ENCODE measurements at places on chromosomes 2 and 18.

DNA sequence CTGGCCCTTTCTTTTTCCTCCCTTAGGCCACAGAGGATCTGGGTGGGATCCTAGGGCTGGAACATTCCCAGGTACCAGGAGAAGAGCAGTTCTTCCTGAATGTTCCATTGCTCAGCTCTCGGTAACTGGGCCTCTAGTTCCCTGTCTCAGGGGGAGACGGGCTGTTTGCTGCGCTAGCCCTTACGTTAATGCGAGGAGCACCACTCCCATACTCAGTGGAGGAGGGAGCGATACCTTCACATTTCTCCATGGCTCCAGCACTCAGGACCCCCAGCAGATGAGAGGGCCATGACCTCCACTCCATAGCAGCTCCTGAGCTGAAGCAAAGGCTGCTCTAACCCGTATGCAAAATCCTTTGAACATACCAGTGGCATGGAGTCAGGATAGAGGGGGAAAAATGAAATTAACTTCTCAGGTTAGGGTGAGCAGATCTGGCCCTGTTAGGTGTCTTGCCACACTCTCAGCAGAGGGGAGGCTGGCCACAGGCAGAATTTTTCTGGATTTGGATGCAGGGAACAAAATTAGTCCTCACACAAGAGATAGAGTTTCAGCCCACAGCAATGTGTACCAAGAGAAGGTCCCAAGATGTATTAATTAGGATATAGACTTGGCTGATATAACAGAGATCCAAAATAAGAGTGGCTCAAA is 206.7 kb downstream of the ZFP36L2 start:
- no peak for ATAC-seq

DNA sequence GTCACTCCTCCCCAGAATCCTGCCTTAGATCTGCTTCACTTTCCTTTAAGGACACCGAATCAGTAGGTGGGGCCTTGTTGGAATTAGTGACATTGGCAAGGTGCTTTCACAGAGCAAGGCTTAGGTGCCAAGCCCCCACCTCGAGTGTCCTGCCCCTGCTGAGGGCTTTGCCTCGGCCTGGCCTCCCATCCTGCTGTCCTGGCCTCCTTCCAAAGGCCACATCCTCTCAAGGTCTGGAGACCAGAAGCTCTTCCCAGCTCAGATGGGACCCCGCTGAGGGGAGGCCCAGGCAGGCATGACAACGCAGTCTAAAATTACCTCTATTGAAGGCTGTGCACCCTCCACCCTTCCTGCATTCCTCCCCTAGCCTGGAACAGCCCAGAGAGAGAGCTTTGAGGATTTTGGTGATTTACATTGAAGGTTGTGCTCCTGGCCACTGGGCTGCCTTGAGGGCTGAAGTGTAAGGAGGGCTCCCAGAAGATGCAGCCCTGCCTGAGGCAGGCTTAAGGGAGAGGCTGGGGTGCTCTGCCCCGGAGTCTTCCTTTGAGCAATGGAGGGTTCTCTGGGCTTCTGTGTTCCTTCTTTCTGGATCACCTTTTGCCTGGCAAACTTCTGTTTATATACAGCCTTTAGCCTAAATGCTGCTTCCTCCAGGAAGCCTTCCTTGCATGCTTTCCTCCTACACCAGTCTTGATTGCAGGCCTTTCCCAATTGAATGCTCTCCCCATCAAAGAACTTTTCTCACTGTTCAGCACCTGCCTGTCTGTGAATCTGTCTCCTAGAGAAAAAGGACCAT is 154.4 kb downstream of the DDX1 start:
- no peak for ATAC-seq

GRCh38 chr2:6254441-6254840 is 562.3 kb downstream of the SOX11 start:
- ATAC-seq = no peak

DNA sequence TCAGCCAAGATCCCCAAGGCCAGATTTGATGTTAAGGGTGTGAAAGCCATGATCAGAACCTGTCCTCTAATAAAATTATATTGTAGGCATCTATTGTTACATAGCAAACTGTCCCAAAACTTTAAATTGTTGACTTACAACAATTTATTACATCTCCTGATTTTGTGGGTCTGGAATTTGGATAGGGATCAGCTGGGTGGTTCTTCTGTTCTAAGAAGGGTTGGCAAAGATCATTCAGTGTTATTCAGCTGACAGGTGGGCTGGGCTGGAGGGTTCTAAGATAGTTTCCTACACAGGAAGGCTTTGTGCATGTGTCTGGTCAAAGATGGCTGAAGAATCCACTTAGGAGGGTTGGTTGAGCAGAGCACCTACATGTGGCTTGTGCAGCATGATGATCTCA is 50.0 kb downstream of the SOCS6 start:
- ATAC-seq = no peak

GRCh38 chr2:27871802-27872201 is 18.4 kb downstream of the RBKS start:
- ATAC-seq = no peak

GRCh38 chr2:120517751-120518469 is 172.0 kb downstream of the INHBB start:
- no peak for ATAC-seq

DNA sequence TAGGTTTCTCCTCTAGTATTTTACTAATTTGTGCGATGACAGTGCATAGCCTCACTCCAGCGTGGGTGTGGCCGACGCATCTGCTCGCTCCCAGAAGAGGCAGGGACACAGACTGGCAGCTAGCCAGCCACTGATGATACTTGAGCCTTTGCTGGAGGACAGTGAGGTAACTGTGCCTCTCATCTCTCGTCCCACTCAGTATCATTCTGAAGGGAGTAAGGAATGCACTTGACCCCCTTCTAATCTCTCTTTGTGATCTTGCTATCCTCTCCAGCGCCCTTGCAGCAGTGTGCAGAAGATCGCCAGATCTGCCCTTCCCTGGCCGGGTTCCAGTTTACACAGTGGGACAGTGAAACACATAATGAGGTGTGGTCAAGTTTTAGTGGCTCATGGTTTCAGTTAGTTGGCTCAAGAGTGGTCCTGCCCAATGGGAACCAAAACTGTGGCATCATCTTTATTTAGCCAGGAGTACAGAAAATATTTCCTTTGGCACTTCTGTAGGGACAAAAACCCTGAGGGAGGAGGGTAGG is 17.5 kb downstream of the NCAPH start:
- ATAC-seq = no peak

DNA sequence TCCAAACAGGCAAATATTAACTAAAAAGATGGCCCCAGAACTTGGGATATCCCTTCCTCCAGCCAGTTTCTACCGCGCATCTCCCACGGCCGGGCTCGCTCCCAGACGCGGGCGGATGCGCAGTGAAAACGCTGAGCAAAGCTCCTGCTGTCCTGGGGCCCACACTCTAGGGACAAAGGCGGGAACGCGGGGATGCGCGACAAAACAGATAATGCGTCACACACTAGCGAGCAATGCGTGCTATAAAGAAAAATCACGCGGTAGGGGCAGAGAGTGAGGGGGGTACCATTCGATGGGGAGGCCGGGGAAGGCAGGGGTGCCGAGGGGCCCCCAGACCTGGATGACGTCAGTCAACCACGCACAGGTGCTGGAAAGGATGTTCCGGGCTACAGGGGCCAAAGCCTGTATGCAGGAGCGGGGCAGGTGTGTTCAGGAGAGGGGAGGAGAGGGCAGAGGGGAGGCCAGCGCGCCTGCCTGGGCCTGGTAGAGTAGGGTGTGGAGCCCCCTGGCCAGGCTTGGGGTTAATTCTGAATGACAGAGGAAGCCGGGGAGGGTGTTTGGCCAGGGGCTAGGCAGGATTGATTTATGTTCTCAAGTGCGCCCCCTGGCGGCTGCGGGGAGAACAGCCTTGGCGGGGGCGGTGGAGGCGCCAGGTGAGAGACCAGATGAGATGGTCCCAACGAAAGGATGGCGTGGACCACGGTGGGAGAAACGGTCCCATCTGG is 14.9 kb upstream of the ITM2C start:
- no peak for ATAC-seq

DNA sequence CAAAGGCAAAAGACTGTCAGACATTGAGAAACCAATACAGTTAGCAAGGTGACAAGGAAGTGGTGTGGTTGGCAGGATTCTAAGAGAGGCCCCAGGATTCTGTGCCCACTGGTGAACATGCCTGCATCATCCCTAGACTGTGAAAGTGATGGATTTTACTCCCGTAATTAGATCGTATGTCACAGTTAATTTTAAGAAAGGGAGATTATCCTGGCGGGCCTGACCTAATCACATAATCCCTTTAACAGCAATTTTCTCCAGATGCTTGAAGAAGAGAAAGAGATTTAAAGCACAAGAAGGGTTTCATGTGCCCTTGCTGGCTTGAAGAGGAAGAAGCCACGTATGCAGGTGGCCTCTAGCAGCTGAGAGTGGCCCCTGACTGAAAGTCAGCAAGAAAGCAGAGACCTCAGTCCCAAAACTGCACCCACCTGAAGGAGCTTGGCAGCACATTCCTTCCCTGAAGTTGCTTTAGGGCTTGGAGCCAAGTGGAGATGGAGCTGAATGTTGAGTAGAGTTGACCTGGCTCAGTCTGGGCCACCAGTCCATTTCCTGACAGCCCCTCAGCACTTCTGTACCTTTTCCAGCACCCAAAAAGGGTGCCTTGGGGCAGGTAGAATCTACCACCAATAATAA is 49.1 kb downstream of the GTF3C3 start:
- no peak for ATAC-seq

- ATAC-seq = no peak
Measured at GRCh38 chr18:32042337-32042736, 23.7 kb downstream of the RNF125 start.

GRCh38 chr2:100664756-100665101 is 101.9 kb downstream of the PDCL3 start:
- no peak for ATAC-seq

- ATAC-seq = no peak
Measured at GRCh38 chr18:26046419-26047077, 43.9 kb downstream of the SS18 start.

DNA sequence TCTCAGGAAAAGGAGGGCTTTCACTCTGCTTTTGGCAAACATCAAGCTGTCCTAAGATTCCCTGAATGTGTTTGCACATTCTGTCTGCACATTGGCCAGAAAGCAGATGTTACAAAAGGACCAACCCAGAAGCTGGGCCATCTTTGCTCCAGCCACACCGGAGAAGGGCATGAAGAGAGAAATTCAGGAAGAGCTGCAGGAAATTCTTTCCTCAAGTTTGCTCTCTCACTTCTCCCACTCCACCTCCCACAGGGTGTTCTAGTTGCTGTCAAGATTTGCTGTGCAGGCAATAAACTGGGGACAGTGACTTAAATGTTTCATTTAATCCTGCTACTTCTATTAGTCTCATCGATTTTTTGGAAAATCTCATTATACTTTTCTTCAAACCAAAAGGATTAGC is 137.7 kb upstream of the UNC80 start:
- ATAC-seq = no peak

GRCh38 chr2:198040835-198041234 is 236.4 kb downstream of the PLCL1 start:
- ATAC-seq = no peak

DNA sequence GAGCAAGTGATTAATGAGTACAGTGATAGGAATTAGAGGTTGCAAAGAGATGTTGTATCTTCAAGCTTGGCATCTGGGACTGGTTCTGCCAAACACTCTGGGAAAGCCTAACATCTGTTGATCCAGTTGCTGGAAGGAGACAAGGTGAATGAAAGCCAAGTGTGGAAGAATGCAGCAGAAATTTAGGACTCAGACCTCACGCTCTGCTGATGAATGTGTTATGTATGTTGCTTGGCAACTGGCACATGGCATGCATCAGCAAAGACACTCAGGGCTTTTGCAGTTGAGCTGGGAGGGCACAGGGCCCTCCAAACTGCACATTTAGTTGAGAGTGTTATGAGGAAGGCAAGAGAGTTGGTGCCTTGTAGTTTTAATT is 105.5 kb downstream of the COLEC12 start:
- no peak for ATAC-seq

DNA sequence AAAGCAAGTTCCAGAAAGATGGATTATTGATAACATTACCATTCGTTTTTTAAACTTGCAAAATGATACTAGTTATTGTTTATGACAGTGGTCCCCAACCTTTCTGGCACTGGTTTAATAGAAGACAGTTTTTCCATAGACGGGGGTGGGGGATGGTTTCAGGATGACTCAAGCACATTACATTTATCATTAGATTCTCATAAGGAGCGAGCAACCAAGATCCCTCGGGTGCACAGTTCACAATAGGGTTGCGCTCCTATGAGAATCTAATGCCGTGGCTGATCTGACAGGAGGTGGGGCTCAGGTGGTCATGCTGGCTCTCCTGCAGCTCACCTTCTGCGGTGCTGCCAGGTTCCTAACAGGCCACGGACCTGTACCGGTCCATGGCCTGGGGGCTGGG is 86.2 kb downstream of the BCL2 start:
- ATAC-seq = peak; percentile 45

- no peak for ATAC-seq
Measured at GRCh38 chr2:58923869-58924268, 682.7 kb upstream of the FANCL start.

- peak; percentile 88 for ATAC-seq
Measured at GRCh38 chr2:43059183-43059897, 167.1 kb downstream of the ZFP36L2 start.

GRCh38 chr18:53698907-53699306 is 525.6 kb downstream of the MBD2 start:
- ATAC-seq = no peak

DNA sequence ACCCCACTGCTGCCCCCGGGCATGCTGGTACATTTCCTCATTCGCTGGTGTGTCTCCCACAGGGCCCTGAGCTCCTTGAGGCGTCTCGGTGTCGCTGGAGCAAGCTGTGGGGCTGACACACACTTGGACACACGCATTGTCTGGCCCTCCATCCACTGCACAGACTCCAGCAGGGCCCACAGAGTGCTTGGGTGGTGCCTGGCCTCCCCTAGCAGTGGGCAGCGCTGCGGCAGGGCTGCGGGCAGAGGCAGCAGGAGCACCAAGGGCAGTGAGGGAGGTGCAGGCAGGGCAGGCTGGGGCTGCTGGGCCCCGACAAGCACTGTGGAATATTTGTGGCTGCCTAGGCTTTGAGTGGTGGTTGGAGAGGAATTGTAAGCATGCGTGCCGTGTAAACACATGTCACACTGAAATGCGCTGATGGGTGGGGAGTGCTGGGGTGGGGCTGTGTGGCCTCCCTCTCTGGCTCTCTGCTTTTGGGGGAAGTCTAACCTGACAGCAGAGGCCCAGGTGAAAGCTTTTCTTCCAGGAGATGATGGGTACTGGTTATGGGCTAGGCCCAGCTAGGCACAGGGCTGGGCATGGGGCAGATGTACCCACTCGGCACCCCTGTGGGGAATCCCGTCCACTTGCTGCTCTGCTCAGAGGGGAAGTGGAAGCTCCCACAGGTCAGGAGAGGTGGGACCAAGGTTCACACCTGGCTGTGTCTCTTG is 55.5 kb upstream of the HS6ST1 start:
- ATAC-seq = no peak

GRCh38 chr2:226154610-226155009 is 645.0 kb downstream of the IRS1 start:
- ATAC-seq = no peak

DNA sequence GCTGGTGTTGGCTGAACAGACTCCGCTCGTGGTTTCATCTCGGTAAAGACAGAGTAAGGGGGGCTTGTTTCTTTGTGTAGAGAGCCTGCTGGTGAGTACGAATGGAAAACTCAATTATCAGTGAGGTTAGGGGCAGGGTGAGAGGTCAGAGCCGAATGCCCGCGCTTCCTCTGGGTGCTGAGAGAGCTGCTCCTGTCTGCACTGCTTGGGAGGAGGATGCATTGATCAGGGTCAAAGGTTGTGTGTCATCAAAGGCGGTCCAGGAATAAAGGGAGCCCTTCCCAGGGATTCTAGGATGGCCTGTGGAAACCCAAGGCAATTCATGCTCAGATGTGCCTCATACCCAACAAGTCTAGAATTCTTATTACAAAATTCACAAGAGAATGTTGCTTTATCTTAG is 143.9 kb downstream of the MYCN start:
- no peak for ATAC-seq

- ATAC-seq = no peak
Measured at GRCh38 chr2:236565879-236566402, 3.7 kb upstream of the ACKR3 start.

- no peak for ATAC-seq
Measured at GRCh38 chr2:173547499-173547898, 192.8 kb downstream of the CDCA7 start.
